ENCODE measurements at places on chromosomes 1 and 21.

GRCh38 chr1:44775930-44776729 is 790 bp downstream of the RPS8 start:
- DNase-seq, result peak; percentile 48

DNA sequence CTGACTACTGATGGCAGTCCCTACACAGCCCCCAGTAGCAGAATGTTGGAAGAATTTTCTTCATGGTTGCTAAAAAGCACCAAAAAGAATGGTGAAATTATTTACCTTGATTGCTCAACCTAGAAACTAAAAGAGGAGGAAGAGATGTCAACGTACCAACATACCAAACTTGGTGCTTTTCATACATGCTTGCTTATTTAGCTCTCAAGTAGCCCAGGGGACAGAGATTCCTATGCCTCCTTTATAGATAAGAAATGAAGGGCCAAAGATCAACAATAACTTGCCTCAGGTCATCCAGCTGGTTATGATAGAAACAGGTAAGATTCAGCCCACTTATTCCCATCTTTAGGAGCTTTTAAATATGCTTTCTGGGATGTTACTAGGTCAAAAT is 170.6 kb downstream of the PIGK start:
- DNase-seq, result no peak

GRCh38 chr1:53732912-53733317 is 6.0 kb downstream of the GLIS1 start:
- DNase-seq, result no peak

GRCh38 chr1:25524568-25525360 is 18.6 kb upstream of the LDLRAP1 start:
- no peak for DNase-seq

DNA sequence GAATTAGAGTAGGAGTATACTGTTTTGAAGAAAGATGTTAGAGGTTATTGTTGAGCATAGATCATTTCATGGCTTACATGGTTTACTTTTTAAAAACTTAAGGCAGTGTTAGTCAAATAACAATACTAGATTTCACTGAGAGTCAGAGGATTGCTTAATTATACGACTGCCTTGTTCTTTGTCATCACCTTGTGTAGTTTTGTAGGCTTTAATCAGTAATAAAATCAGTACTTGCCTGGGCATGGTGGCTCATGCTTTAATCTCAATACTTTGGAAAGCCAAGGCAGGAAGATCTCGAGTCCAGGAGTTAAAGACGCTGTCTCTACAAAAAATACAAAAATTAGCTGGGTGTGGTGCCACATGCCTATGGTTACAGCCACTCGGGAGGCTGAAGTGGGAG is 41.3 kb upstream of the GPR52 start:
- no peak for DNase-seq

GRCh38 chr1:108570128-108570527 is 10.2 kb downstream of the EEIG2 start:
- no peak for DNase-seq

DNA sequence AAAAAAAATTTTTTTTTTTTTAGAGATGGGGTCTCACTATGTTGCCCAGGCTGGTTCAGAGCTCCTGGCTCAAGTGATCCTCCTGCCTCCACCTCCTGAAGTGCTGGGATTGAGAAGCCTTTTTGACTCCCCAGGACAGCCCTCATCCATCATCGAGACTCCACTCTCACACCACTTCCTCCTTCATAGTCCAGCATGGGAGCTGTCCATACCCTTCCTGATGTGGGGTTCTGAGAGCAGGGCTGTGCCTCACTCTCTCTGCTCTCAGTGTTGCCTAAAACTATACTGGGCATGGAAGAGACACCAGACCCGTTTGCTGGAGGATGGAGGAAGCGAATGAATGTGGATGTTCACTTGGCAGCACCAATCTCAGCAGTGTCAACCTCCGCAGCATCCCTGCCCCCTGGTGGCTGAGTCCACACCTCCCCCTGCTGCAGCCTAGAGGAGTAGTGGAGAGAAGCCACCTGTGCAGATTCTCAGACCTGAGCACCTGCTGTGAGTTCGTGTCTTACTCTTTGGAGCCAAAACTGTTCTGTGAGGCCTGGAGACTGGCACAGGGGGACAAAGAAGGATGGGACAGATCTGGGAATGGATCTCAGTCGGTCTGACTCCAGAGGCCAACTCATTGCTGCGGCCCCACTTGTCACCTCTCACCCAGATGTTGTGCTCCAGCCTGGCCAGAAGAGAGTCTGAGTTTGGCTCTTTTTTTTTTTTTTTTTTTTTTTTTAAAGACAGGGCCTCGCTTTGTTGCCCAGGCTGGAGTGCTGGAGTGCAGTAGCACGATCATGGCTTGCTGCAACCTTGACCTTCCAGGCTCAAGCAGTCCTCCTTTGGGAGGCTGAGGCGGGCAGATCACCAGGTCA is 17.7 kb downstream of the TINAGL1 start:
- peak; percentile 45 for DNase-seq

GRCh38 chr1:170150921-170151320 is 5.2 kb downstream of the NTMT2 start:
- no peak for DNase-seq

DNA sequence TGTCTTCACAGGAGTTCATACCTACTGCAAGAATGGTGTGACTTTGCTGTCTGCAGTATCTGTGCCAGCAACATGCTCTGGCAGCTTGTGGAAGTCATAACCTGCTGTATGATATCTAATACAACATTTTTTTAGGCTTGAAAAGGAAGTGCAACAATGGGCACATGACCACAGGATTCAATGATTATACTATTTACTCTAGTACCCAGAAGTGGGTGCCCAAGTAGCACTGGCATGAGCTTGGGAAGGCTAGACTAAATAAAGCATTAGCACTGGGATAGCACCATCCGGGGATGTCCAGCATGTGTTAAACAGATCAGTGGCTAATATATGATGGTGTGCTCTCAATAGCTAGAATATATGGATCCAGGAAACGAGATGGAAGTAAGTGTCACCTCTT is 98.6 kb upstream of the PDE4B start:
- no peak for DNase-seq

- no peak for DNase-seq
These were observed 30.7 kb downstream of the DAB1 start for GRCh38 chr1:57393058-57393584.

DNA sequence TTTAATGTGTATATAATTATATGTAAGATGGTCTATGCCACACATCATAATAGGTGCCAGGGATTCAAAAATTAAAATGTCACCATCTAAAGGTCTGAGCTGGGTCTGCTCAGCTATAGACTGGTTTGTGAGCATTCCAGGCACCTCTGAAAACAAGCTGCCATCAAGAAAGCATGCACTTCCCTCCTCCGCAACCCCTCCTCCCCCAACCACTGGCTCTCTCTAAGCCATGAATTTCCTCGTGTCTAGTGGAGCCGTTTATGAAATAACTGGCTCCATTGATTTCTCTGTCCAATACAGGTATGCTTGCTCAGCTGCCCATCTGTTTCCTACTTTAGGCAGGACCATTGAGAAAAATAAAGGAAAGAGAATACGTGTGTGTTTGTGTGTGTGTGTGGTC is 522.6 kb upstream of the PLXNA2 start:
- DNase-seq, result no peak

- no peak for DNase-seq
These were observed 8.3 kb upstream of the COL16A1 start for GRCh38 chr1:31712068-31712467.

- no peak for DNase-seq
These were observed 55.9 kb upstream of the SAMD13 start for GRCh38 chr1:84245563-84245962.

DNA sequence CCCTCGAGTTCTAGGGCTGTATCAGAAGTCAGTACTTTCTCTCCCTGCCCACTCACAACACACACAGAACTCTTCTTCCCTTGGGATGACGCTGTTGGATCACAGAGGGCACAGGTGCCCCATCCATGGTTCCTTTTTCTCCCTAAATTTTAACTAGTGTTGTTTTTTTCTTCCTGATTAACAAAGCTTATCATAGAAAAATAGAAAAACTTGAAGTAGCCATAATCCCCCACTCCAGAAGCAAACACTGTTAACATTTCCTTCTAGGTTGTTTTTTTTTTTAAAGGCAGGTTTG is 27.5 kb downstream of the NAV1 start:
- DNase-seq, result no peak

GRCh38 chr1:211591980-211592493 is 13.1 kb upstream of the SLC30A1 start:
- no peak for DNase-seq

GRCh38 chr1:44862829-44863401 is 19.9 kb upstream of the PTCH2 start:
- no peak for DNase-seq

DNA sequence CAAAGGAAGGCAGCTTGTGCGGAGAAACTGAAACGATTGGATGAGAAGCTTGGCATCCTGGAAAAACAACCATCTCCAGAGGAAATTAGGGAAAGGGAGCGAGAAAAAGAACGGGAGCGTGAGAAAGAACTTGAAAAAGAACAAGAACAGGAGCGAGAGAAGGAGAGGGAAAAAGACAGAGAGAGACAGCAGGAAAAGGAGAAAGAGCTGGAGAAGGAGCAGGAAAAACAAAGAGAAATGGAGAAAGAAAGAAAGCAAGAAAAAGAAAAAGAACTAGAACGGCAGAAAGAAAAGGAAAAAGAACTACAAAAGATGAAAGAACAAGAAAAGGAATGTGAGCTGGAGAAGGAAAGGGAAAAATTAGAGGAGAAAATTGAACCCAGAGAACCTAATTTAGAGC is 47.2 kb downstream of the PRRC2C start:
- DNase-seq, result no peak

DNA sequence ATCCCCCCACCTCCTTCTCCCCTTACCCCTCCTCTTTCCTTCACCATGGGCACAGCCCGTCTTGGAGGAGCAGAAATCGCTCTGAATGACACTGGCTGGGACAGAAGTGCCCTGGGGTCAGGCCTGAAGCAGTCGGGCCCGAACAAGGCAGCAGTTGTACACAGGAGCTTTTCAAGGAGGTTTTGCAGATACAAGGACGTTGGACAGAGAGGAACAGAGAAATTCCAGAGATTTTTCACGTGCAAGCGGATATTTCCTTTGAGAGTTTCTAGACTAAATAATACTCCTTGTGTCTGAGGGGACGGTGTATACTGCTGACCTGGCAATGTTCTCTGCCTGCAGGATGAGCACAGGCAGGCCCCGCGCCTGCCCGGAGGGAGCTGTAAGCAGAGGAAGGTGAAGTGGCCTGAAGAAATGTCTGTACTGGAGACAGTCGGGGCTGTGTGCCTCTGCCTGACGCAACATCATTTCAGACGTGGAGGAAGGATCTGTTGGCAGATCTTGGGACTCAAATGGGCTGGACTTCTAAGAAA is 95.3 kb upstream of the SLC25A33 start:
- DNase-seq, result no peak

- DNase-seq, result no peak
These were observed 2.7 kb downstream of the HMGN1 start for GRCh38 chr21:39346206-39346605.

DNA sequence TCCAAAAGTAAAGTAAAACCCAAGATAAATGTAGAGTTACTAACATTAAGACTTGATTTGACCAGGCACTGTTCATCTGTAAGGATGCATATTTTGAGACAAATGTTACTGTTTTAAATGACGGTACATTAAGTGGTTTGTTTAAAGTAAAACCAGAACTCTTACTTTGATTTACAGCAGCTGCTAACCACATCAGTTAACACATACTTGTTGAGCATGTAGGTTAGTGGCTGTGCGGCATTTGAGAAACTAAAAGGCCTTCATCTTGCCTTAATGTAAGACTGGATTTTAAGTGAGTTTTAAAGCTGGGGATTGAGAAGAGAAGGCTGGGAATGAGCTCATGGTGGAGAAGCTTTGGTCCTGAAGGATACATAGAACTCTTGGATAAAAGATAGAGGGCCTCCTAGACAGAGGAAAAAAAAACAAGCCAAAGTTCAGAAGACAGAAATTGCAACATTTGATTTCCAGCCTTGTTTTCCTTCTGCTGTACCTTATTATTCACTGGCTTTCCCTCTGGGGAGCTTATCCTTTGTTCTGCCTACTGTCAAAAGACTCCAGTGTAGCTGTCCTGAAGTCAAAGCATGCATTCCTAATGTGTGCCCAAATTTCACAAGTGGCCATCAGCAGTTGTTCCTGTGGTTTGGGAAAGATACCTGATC is 66.6 kb downstream of the MTR start:
- no peak for DNase-seq

DNA sequence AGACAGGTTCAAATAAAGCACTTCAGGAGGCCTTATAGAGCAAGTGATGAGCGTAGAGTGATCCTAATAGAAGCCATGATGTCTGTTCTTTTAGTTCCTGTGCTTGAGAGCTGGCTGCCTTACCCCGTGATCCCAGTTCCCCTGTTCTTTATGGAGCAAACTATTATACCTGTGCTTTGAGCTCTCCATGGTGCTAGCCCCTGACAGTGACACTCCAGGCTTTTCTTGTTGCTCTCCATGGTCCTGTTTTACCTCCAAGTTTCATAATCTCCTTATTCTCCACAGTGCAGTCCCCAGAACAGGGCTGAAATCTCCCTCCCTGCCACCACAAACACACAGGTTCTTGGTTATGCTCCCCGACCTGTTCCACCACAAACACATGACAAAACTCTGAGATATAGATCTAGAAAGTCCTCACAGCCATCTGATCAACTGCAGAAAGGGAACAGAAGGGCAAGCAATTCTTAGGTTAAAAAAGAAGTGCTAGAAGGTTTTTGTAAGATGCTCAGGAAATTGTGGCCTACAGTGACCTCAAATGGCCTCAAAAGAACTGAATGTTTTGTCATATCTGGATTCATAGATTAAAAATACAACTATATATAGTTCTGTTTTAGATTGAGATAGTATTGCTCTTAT is 6.0 kb downstream of the CADM3 start:
- DNase-seq, result no peak

DNA sequence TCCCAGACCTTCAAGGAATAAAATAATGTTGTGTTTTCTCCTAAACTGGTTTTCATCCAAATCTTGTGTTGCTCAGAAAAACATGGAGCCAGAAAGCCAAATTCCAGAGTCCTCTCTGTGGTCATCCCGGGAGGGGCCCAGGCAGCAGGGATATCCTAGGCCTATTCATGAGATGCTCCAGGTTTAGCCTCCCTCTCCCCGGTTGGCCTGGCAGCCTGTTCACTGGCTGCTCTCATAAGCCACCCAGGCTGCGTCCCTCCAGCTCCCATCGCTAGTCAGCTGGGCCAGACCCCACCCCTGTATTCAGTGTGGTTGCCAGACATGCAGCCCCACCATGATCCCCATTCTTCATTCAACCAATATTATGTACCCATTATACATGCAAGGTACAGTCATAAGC is 113.4 kb upstream of the F3 start:
- no peak for DNase-seq

DNA sequence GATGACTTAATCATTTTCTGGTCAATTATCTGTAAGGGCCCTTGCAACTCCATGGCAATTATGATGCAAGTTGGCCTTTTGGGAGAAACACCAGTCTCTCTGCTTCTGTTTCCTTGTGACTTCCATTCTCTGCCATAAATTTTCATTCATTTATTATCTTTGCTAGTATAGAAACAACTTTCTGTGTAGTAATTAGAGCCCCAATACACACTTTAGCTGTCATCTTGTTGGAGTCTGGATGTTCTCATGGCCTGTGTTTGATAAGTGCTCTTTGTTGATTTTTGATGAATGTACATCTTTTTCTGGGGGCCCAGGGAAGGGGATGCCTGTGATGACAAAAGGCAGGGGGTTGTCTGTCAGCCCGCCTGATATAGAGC is 22.4 kb downstream of the PROX1 start:
- no peak for DNase-seq

All from activated naive CD4-positive, alpha-beta T cell treated with anti-CD3 and anti-CD28 coated beads, Interleukin-2, amount 50 U/mL, for 16 hours (primary cell).